ENCODE measurements at places on chromosomes 4 and X.

DNA sequence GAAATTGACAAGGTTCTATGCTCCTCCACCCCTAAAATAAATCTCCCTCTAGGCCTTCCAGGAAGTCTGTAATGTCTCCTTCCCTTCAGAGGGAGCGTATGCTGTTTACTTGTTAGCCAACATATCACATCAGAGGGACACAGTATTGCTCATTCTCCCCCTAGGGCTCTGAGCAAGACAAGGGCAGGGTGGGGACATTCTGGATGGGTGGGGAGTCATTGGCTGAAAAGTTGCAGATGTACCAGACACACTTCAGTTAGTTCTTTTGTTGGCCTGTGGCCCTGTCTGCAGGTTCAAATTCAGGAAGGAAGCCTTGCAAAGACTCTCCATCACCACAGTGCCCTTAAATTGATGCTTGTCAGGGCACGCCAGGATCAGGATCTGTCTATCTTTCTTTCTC is 106.3 kb upstream of the TEX13D start:
- DNase-seq = no peak

GRCh38 chr4:67275179-67275750 is 270.0 kb downstream of the CENPC start:
- no peak for DNase-seq

GRCh38 chr4:24775032-24775605 is 20.3 kb upstream of the SOD3 start:
- DNase-seq = no peak

DNA sequence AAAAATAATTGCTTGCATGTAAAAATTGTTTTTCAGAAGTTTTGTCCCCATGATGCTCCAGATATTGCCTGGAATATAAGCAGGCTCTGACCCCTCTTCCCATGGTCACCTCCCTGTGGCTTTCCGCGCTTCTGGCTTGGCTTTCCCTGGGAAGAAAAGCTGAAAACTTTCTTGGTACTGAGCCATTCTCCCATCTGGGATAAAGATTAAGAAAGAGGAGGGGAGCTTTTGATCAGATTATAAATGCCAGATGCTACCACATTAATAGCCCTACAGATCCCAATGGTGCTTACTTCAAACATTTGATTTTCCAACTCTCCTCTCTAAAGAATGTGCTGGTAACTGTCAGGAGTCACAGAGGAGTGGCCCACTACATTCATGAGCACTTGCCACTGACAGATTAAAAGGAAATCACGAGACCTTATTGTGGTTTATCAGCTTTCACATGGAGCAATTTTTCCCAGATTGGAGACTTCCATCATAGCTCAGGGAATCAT is 54.4 kb upstream of the GAB1 start:
- DNase-seq = no peak

Data from activated naive CD8-positive, alpha-beta T cell treated with anti-CD3 and anti-CD28 coated beads, Interleukin-2, amount 50 U/mL, for 24 hours (primary cell).